ENCODE measurements at places on chromosomes 1 and 21. TPM values are rescaled to one million over a fixed set of nuclear protein-coding genes. Genes with fewer than 3 reads are reported as not detected.

The OR10Z1 gene
- not detected for total RNA-seq

The AMY2A gene
- not detected for total RNA-seq

The RHCE gene
- total RNA-seq = 1.3 TPM

The TMEM54 gene
- 113 TPM for total RNA-seq

The CLDN17 gene
- not detected for total RNA-seq

The S100A14 gene
- total RNA-seq = 1.4 TPM

The KLF17 gene
- not detected for total RNA-seq

Data from epithelial cell of alveolus of lung (primary cell).